ENCODE measurements at places on chromosomes 5 and 9.

DNA sequence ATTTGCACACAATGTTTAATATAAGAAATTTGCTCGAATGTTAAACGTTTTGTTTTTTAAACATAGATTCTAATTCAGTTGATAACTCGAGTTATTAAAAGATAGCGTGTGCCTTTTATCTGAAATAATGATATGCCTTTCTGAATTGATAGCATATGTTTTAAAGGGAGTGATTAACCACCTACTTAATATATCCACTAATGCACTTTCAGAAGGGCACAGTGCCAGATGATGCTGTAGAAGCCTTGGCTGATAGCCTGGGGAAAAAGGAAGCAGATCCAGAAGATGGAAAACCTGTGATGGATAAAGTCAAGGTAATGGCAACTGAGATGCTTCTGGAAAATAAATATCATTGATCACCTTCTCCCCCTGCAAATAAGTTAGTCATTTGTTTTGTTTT is 53.9 kb downstream of the ERAP1 start:
- no peak for DNase-seq

DNA sequence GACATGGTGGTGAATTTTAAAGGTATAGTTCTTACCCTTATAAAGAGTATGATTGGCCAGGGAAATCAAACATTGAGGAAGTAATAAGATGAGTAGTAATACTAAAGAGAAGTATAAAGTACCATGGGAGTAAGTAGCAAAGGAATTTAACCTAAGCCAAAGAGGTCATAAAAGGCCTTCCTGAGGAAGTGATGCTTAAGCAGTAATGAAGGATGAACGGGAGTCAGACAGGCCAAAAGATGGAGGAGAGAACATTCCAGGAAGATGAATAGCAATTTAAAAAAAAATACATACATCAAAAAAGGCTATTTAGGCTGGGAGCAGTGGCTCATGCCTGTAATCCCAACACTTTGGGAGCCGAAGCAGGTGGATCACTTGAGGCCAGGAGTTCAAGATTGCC is 29.0 kb downstream of the KLHL3 start:
- DNase-seq, result no peak

DNA sequence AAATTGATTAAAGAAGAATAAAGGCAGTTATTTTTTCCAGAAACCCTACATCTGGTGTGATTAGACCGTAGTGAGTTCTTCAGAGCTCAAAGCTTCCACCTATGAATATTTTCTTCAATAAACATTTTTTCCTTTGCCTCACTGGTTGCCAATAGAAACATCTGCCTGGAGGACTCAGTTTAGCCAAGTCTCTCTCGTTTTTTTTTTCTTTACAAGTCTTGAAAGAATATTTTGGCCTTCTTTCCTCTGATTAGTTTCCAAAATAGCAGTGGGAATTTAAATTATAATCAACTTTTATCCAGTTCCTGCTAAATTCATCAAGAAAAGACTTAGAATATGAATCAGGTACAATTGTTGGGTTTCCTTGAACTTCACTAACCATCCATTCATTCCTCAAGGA is 897.5 kb downstream of the TLE1 start:
- DNase-seq, result no peak

DNA sequence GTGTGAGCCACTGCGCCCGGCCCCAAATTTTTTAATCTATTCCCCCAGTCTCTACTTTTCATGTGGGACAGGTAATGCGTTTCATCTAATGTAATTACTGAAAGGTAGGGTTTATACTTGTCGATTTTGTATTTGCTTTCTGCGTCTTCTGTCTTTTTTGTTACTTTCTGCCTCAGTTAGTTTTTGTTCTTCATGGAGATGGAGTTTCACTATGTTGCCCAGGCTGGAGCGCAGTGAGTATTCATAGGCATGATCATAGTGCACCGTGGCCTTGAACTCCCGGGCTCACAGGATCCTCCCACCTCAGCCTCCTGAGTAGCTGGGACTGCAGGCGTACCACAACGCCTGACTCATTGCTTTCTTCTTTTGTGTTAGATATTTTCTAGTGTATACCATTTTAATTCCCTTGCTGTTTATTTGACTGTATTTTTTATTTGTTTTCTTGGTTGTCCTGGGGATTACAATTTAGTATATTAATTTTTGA is 23.4 kb downstream of the EHMT1 start:
- DNase-seq, result no peak

DNA sequence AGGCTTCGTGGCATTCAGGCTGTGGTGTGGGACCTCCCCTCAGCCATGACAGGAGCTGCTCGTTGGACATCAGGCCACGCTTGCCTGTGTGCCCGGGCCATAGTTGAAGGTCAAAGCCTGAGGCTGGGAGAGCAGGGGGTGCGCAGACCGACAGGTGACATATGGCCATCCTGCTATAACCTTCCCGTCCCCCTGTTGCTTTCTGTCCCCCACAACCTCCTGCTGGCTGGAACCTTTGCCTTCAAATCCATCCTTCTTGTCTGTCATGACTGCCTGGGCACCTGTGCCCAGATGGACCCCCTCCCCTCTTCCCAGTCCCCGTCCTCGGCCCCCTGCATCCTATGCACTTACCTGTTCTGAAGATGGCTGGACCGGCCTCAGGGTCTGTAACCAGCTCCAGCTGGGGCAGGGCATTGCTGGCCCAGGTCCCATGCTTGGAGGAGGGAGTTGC is 83.2 kb downstream of the WNK2 start:
- DNase-seq, result no peak

DNA sequence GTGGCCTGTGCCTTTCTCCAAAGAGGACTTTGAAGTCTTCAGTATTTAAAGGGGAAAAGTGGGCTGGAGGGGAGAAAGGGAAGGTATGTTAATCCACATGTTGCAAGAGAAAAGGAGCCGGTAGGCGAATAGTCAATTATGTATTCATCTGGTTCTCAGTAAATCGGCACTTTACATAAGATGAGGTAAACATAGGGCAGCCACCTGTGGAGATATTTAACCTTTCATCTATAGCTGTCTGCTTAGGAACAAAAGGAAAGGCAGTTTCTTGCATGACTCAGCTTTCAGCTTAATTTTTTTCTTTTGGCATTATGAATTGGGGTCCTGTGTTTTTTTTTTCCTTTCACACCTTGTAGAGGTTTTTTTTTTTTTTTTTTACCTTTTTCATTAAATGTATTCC is 42.2 kb downstream of the FGD3 start:
- no peak for DNase-seq

DNA sequence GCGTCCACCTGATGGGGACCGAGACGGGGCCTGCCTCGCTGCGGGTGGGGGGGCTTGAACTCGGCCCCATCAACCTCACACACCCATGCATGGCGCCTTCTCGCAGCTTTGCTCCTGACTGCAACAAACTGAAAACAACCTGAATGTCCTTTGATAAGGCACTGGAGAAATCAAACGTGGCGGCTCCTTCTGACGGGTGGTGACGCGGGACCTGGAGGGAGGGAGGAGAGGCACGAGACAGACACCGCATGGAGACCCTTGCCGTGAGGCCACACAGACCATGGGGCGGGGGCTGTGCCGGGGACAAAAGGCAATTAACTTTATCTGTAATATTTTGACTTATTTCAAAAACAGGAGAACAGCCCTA is 48.6 kb downstream of the NACC2 start:
- DNase-seq, result no peak

- DNase-seq, result no peak
These were observed 109.5 kb upstream of the RAD23B start for GRCh38 chr9:107173422-107174180.

DNA sequence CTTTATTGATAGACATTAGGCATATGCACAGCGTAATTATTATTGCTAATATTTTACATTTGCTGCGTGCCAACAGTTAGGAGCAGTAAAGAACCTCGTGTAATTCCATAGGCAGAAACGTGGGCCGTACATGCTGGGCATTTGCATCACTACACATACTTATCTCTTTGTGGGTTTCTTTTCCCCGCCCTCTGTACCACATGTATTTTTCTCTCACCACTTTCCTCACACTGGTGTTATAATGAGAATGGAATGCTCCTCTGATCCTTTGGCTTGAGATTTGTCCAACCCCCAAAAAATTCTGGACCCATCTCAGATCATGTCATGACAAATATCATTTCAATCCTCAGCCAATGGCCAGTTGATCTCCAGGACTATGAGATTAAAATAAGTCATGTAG is 1952.6 kb upstream of the WWC1 start:
- no peak for DNase-seq

- DNase-seq, result no peak
These were observed 81.8 kb downstream of the ZNF618 start for GRCh38 chr9:113957821-113958341.

- DNase-seq, result no peak
These were observed 2.2 kb downstream of the GAS1 start for GRCh38 chr9:86944796-86945727.

DNA sequence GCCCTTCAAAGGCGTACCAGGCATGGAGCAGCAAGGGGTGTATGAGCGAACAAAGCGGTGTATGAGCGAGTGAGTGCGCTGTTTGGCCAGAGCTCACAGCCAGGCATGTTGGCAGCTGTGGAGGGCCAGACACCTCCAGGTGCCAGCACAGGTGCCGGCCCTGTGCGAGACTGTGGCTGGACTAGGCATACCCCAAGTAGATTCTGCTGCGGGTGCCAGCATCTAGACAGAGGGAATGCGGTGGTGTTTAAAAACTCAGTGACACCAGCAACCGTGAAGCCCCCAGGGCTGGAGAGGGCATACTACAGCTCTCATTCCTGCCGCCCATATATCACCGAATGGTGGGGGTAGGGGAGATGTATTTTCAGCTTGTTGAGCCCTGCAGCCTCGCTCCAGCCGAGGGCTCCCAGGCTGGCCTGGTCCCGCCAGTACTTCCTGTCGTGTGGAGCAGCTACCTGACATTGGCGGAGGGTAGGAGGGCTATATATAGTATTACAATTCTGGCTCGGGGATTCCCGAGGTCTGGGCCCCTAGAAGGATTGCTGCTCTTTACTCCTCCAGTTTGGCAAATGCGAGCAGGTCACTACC is 1829.6 kb upstream of the NUDT12 start:
- no peak for DNase-seq

- no peak for DNase-seq
These were observed 125.5 kb upstream of the WWC1 start for GRCh38 chr5:168165977-168166376.

DNA sequence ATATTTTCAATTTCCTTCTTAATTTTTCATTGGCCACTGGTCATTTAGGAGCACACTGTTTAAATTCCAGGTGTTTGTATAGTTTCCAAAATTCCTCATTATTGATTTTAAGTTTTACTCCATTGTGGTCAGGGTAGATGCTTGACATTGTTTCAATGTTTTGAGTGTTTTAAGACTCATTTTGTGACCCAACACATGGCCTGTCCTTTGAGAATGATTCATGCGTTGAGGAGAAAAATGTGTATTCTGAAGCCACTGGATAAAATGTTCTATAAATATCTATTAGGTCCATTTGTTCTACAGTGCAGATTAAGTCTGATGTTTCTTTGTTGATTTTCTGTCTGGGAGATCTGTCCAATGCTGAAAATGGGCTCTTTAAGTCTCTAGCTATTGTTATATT is 24.4 kb upstream of the FNIP1 start:
- no peak for DNase-seq

GRCh38 chr5:178238711-178239592 is 6.3 kb upstream of the PHYKPL start:
- no peak for DNase-seq

DNA sequence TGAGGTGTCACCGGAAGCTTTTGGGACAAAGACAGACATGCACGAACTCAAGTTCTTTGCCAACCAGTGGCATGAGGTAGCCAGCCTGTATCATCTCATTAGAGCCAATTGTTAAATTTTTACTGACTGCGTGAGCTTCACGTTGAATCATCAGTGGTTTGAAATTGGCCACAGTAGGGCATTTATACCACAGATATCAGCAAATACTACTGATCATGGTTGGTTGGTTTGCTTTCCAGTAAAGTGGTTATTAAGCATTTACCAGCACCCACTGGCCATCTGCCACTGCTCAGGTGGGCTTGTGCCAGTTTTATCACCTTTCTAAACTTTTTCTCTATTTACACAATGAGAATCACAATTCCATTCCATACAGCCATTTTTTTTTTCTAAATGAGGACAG is 28.4 kb upstream of the SHC3 start:
- DNase-seq, result no peak

DNA sequence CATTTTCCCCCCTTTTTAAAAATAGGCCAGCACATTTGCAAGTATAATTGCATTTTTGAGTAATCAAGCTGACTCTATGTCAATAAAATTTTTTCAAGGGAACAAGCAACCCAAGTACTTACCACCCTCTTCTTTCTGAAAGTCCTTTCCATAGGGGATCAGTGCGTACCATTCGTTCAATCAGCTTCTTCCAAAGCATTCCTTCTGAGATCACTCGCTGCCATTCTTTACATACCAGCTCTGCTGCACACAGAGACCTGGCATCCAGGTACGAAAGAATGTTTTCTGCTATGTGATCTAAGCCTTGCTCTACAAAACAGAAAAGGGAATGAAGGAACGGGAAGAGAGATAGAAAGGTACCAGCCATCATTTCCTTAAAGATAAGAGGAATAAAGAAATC is 106.6 kb downstream of the FBXW11 start:
- DNase-seq, result no peak

- DNase-seq, result no peak
These were observed 42.4 kb upstream of the PWWP2A start for GRCh38 chr5:160161626-160162025.

DNA sequence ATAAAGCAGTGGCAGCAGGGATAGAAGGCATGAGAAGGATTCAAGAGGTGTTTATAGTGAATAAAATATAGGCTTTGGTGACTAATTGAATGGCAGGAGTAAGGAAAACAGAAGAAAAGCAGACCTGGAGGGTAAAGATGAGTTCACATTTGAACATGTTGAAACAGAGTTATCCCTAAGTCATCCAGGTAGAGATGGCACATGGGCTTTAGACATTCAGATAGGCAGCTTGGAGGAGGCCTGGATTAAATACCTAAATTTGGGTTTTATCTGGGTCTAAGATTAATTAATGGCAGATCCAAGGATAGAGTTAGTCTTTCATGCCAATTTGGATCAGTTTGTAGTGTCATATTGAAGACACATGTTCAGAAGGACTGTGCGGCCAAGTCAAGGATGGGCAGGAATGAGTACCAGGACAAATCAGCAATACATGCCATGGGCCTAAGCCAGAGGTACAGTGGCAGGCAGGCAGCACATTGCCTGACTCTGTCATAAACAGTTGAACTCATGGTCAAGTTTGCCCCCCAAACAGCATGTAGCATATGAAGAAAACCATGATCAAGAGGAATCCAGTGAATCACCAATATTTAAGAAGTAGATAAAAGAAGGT is 115.5 kb upstream of the SLC12A2 start:
- DNase-seq, result no peak

- DNase-seq, result no peak
These were observed 31.9 kb downstream of the PALM2AKAP2 start for GRCh38 chr9:109811876-109812275.

GRCh38 chr9:83794051-83794450 is 23.5 kb downstream of the GKAP1 start:
- no peak for DNase-seq

DNA sequence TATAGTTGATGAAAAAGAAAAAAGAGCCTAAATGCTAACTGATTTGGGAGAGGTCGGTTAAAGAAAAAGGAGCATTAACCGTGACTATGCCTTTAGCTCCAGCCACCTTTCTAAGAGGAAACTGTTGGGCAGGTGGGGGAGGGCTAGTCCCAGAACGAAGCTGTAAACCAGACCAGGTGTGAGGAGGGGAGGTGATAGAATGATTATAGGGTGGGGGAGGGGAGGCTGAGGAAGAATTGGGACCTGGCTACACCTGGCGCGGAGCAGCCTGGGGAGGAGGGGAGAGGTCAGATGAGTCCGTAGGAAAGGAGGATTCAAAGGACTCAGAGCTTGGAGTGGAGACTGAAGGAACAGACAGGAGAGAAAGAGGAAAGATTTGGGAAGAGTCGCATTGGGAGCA is 73.4 kb downstream of the PHAX start:
- DNase-seq, result no peak

- no peak for DNase-seq
These were observed 346.7 kb upstream of the PTGER4 start for GRCh38 chr5:40332970-40333369.

All from stimulated activated CD4-positive, alpha-beta T cell treated with anti-CD3 and anti-CD28 coated beads, Interleukin-12 subunit alpha, Interleukin-12 subunit beta, amount 100 ng/mL, for 48 hours (primary cell).